Motor neuron (in vitro differentiated cells): ENCODE measurements at places on chromosomes 7 and 10.
A peak's percentile ranks its signal among the peaks of the same experiment; 100 is the strongest.

DNA sequence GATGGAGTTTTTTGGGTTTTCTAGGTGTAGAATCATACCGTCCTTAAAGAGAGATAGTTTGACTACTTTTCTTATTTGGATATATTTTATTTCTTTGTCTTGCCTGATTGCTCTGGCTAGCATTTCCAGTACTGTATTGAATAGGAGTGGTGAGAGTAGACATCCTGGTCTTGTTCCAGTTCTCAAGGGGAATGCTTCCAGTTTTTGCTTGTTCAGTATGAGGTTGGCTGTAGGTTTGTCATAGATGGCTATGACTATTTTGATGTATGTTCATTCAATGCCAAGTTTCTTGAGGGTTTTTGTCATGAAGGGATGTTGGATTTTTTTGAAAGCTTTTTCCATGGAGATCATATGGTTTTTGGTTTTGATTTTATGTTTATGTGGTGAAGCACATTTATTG lies 676.9 kb downstream of the SUGCT start:
- no peak for ATAC-seq

GRCh38 chr10:102400076-102400475 lies 4.6 kb downstream of the NFKB2 start:
- no peak for ATAC-seq

GRCh38 chr10:3435671-3436070 lies 263.1 kb upstream of the PITRM1 start:
- no peak for ATAC-seq

DNA sequence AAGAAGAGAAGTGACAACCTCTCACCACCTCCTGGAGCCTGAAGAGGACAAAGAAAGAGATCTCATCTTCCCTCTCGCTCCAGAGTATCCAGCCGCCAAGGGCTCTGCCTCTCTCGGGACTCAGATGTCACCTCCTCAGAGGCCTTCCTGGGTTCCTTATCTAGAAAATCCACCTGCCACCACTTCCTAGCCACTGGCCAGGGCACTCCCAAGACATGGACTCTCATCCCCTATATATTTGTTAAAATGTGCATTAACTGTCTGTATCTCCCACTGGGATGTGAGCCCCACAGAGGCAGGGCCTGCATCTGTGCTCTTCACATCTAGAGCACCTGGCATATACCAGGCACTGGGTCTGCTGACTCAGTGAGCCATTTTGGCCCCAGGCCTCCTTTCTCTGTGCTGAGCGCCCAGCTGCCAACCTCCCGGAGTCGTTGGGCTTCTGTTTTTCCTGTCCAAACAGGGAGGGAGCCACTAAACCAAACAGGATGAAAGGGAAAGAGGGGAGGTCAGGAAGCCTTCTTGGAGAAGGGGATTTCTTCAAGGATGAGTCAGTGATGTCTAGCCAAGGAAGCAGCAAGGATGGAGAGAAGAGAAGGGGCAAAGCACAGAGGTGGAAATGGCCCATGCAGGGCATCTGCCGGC lies 58.9 kb downstream of the KCNMA1 start:
- ATAC-seq = no peak

DNA sequence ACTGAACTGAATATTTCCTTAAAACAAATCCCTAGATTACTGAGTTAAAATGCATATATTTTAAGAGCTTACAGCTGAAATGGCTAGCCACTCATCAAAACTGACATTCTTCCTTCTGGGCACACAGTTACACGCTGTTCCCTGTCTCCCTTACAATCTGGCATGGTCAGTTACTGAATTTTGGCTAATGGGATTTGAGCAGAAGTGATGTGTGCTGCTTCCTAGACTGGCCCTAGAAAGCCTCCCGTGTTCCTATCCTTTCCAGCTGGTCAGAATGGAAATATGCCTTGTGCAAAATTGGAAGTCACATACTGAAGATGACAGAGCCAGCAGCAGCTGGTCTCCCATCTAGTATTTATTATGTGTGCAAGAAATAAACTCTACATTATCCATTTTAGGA lies 128.7 kb upstream of the NAMPT start:
- ATAC-seq = no peak

DNA sequence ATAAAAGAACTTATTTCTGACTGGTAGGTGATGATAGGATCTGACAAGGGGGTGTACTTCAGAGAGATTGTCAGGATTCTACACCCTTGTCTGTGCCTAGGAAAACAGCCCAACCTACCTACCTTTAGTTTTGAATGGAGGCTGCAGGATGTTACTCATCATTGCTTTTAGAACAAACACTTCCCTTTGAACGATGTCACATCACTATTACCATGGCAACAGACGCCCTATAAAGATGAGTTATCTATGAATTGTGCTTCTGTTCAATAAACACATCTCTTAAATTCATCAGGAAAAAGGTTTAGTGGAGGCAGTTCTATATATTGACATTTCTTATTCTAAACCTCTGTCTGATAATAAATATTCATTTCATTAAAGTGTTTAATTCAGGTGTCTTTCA lies 362.4 kb downstream of the CNTNAP2 start:
- peak; percentile 51 for ATAC-seq

GRCh38 chr7:36276428-36277248 lies 113.0 kb upstream of the ANLN start:
- ATAC-seq = no peak

DNA sequence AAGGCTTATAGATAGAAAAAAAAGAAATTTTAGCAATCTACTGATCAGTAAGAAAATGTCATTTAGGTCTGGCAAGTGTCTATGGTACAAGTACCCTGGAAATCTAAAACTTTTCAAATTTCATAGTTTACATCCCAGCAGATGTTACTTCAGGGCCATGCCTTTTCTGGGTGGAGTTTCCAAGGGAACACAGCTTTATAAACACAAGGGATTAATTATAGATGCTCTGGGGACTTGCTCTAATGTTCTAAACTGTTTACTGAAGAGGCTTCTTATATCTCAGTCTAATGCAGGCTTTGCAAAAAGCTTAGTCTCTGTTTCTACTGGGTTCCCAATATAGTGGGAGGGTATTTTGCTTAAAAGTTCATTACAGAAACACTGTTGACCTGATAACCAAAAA lies 3.1 kb downstream of the CD36 start:
- peak; percentile 57 for ATAC-seq

DNA sequence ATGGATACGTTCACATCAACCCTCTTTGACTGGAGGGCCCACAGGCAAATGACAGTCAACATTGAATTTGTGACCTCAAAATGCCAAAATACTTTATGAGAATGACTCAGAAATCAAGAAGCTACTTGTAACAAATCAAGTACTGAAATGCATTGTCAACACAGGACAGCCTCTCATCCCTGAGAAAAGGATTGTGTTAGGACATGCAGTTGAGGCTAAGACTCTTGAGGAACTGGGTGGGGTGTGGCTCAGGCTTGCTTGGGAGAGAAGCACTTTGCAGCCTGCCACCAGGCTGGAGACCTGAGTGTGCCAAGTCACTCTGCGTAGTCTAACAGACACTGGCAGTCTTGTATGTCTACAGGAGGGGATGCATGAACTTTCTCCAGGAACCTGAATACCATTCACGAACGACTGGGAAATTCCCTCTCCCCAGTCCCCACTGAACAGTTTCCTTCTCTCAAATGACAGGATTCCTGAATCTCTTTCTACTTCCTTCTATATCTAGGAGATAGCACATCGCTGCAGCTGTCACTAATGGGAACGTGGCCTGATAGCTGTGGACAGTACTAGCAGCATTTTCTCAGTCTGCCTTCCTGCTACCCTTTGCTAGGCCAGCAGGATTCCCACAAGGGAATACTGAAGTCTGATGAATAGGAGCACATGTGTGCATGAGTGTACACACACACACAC lies 3.3 kb upstream of the SMO start:
- ATAC-seq = no peak

DNA sequence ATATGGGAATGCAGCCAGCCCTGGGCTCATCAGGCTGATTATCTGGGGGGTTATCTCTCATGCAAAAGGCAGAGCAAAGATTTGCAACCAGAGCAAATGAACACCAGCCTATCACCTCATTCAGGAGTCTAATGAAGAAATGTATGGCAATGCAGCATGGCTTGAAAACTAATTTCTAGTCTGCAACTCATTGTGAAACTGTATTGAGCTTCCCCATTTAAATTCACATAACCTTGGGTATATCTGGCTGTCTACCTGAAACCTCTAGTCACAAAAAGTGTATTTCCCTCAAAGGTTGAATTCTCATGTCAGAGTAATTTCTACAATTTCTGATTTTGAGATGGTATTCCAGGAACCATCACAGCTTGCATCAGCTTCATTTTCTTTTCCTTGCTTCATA lies 240.0 kb downstream of the SDHAF3 start:
- ATAC-seq = no peak

- ATAC-seq = peak; percentile 36
Observed at GRCh38 chr7:173209-173918, 19.0 kb upstream of the FAM20C start.

DNA sequence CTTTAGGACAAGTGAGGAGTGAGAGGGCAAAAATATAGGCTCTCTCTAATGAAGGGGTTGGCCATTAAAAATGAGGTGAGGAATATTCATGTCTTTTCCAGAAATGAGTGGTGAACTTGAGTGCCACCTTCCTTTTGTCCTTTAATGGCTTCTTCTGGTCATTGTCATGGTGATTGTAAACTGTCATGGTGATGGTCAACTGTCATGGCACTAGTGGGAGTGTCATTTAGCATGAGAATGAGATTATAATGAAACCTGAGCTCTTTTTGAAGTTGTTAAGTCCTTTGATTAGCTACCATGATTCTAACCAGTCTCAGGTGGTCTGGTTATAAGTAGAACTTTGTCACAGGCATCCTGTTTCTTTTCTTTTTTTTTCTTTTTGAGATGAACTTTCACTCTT lies 524.4 kb downstream of the NEBL start:
- ATAC-seq = no peak

GRCh38 chr7:148997497-148997896 lies 30.8 kb downstream of the PDIA4 start:
- ATAC-seq = no peak

DNA sequence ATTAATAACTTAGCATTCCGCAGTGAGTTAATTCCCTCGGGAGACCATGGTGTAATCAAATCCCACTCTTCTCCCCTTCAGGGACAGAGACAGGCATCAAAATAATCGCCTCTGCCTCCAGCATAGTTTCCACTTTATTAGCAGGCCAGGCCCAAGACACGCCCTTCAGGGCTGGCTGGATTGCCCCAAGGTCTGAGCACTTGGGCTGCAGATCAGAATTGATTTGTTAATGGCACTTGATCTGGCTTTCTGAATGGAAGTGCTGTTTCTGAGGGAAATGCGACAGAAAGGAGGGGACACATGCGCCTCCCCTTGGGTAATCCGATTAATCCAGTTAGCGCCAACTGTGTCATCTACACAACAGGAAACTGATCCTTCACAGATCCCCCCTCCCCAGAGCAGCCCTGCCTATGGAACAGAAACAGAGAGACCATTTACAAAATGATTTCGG lies 15.6 kb downstream of the CHAT start:
- peak; percentile 88 for ATAC-seq

- no peak for ATAC-seq
Observed at GRCh38 chr10:45302573-45302972, 12.8 kb downstream of the OR13A1 start.

- peak; percentile 98 for ATAC-seq
Observed at GRCh38 chr7:43729214-43729923, at the start of gene COA1. COA1 (minus strand) TSS chr7:43729523; CDS start chr7:43648614, 80,909 bp downstream.

- no peak for ATAC-seq
Observed at GRCh38 chr7:128117691-128118090, 86.5 kb upstream of the LRRC4 start.

- no peak for ATAC-seq
Observed at GRCh38 chr10:119677904-119678755, 26.9 kb downstream of the BAG3 start.

GRCh38 chr10:5588603-5589002 lies 63.8 kb downstream of the CALML3 start:
- no peak for ATAC-seq

GRCh38 chr10:74167443-74167842 lies 16.4 kb downstream of the ADK start:
- ATAC-seq = no peak

- no peak for ATAC-seq
Observed at GRCh38 chr7:151197932-151198331, 10.9 kb upstream of the ASB10 start.

- ATAC-seq = peak; percentile 34
Observed at GRCh38 chr10:79202188-79203013, 133.6 kb downstream of the ZMIZ1 start.

- peak; percentile 80 for ATAC-seq
Observed at GRCh38 chr7:11355399-11356005, 381.8 kb downstream of the PHF14 start.

DNA sequence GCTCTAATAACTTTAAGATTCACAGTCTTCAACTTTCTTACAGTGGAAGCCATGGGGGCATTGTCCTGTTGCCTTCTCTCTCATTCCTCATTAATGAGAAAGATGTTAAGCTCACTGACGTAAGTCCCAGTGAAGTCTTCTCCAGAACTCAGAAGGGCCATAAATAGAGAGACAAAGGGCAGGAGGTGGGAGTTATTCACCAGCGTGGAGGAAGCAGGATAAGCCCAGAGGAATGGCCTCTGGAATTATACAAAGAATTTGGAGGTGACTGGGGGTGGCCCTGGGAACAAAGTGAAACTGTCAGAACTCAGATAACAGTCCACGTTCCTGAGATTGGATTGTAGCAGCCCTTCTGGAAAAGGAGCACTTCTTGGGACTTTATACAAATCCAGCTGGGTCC lies 52.4 kb downstream of the SORBS1 start:
- peak; percentile 22 for ATAC-seq

GRCh38 chr7:80848841-80849240 lies 70.0 kb downstream of the SEMA3C start:
- no peak for ATAC-seq
